Forelimb muscle (tissue), 1 donor: ENCODE measurements at places on chromosomes 13 and 19.
A peak's percentile ranks its signal among the peaks of the same experiment; 100 is the strongest.

- DNase-seq: no peak
These were observed 29.2 kb downstream of the XPO4 start for GRCh38 chr13:20873348-20873747.

- no peak for DNase-seq
These were observed 44.0 kb downstream of the BRD4 start for GRCh38 chr19:15288146-15288963.

- DNase-seq: no peak
These were observed 641 bp upstream of the GDF15 start for GRCh38 chr19:18385359-18385674.

- DNase-seq: no peak
These were observed 214.6 kb upstream of the SERP2 start for GRCh38 chr13:44158881-44159632.

DNA sequence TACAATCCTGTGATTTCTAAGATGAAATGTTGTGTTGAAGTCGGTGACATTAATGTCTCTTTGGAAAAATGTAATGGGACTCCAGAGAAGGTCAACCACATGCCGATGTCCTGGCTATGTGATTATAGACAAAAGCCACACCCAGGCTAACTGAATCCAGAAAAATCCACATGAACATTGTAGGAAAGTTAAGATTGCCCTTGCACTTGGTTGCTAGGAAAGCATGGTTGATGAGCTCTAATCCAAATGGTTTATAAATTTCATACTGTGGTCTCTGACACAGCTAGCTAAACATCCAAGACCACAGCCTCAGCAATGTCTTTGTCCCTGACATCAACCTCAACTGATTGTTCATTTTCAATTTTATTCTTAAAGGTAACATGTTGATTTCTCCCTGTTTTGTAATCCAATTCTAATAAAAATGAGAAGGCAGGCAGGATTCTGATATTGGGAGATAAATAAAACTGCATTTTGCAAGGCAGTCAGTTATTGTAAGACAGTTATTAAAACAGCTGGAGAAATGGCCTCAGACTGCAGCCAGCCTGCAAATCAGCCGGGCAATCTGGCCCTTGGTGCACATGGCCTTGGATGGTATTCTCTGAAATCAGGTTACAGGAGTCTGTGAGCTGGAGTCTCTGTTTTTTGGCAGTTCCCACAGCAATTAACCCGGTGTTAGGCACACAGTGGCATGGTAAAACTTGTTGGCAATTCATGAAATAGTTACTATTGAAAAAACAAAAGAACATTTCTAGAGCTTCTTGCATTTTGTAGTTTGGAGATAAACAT, 93.9 kb downstream of the STARD13 start:
- no peak for DNase-seq

DNA sequence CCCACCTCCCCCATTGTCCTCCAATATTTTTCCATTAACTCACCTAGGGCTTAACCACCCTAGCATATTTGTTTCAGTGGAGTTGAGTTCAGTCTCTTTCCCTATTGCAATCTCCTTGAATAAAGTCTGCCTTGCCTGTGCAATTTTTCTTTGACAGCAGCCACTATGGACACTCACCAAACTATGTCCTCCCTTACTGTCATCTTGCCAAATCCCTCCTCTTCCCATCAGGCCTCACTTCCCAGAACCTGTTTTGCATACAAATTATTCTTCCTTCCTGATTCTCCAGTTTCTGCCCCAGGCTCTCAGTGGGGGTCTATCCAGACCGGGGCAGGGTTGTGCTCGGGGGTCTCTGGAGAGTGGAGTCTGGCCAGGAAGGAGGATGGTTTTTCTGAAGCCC, 2.2 kb upstream of the LYPD5 start:
- no peak for DNase-seq

- DNase-seq: no peak
These were observed 13.5 kb downstream of the SLC15A1 start for GRCh38 chr13:98738993-98739392.

GRCh38 chr13:69545551-69545950, 562.1 kb upstream of the ATXN8OS start:
- no peak for DNase-seq

GRCh38 chr19:55265173-55265572, 6.4 kb upstream of the PPP6R1 start:
- no peak for DNase-seq

DNA sequence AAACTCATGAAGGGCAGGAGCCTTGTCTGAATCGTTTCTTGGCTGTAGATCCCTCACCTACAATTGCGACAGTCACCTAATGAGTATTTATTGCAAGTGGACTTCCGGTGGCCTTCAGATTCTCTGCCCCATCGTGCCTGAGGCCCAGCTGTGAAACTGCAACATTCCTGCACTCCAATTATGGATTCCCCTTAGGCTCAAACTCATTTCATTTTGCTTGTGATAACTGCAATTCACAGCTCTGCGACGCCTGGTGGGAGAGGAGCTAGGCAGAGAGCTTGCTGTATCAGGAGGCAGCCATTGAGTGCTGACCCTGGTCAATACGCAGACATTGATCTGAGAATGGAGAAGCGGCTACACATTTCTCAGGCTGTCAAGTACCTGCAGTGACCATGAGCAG, 59.0 kb downstream of the CCDC70 start:
- DNase-seq: no peak

DNA sequence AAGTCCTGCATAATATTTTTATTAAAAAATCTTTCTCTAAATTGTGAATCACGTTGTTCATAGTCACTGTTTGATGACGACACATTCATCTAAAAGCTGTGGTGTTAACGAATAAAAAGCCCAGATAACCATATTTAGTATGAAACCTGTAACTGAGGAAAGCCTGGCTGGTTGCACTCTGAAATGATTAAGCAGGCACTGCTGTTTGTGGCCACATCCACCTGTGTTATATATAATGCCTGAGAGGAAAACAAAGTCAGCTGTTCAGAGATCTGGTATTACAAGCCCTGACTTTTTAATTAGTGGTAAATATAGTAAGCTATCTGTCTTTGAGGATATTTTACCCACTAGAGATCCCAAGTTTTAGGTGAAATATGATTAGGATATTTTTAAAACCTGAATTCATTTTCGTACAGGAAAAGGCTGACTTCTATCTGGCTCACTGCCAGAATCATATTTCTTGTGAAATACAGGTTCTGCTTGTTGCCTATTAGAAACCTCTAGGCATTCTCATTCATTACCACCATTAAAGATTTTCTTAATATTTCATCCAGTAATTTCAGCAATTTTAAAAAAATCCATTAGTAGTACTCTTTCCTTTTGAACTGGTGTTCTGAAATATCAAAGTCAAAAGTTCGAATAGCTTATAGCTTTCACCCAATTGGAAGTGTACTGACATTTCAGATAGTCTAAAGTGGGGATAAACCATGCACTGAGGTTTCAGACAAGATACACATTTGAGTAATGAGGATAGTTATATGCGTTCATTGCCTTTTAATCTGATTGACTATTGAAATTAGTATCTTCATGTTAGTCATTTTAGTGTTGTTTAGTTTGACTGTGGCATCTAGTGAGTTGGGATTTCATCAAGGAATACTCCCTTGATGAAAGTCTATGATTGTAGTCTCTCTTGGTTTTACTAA, 79.7 kb downstream of the LMO7 start:
- DNase-seq: no peak

GRCh38 chr19:14694641-14695266, 4.9 kb downstream of the ZNF333 start:
- DNase-seq: no peak

- no peak for DNase-seq
These were observed 14.1 kb upstream of the FRY start for GRCh38 chr13:32017474-32017873.

- no peak for DNase-seq
These were observed 657 bp downstream of the PLIN3 start for GRCh38 chr19:4866595-4867424.

- DNase-seq: no peak
These were observed 382.2 kb upstream of the KLHL1 start for GRCh38 chr13:70490320-70490935.

DNA sequence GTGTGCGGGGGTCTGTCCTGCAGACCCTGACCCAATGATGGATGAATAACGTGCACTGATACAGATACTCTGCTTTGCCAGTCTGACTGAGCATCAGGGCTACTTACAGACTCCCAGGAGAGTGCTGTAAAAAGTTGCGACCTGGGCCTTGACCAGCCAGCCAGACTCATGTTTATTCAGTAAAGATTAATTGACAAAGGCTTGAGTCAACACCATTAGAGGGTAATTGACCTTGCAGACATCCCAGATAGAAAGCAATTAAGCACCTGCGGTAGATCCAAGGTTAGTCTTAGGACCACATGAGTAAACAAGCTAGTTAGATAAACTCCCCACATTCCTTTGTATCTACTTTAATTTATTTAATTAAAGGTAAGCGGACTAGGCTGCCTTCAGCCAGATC, 10.4 kb downstream of the NUDT19 start:
- no peak for DNase-seq

- no peak for DNase-seq
These were observed 971.6 kb upstream of the MIR17HG start for GRCh38 chr13:90375851-90376250.

GRCh38 chr13:37109051-37109678, 3.7 kb upstream of the CSNK1A1L start:
- DNase-seq: peak; percentile 90

DNA sequence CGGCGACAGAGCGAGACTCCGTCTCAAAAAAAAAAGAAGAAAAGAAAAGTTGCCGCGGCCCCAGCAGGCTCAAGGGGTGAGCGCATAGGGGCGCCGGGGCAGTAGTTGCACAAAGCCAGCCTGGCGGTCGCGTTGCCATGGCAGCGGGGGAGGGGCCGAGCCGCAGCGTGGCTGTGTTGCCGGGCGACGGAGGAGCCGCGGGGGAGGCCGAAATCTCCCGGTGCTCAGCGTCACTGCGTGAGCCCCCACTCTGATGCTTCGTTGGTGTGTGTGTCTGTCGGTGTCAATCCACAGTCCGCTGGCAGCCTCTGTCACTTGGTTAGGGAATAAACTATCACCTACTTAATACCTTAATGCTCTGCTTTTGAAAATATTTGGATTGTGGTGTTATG, 82.9 kb upstream of the C1QTNF9B start:
- no peak for DNase-seq

GRCh38 chr13:22549126-22549525, 631.7 kb upstream of the SGCG start:
- no peak for DNase-seq

DNA sequence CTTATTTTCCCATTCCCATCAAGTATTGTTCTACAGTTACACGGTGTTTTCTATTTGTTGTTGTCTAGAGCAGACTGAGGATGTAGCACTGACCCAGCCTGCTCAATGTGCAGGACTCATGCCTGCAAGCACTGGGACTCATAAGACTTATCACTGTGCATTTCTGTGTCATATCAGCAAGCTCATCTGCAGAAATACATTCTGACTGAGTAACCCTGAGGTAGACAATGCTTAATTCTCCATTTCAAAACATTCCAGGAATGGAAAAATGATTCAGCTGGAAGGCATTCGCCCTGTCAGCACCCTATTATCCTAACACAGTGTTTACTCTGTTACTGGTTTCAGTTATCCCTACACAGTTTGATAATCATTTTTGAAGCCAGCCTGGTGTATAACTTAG, 2506.4 kb downstream of the PCDH9 start:
- peak; percentile 11 for DNase-seq

DNA sequence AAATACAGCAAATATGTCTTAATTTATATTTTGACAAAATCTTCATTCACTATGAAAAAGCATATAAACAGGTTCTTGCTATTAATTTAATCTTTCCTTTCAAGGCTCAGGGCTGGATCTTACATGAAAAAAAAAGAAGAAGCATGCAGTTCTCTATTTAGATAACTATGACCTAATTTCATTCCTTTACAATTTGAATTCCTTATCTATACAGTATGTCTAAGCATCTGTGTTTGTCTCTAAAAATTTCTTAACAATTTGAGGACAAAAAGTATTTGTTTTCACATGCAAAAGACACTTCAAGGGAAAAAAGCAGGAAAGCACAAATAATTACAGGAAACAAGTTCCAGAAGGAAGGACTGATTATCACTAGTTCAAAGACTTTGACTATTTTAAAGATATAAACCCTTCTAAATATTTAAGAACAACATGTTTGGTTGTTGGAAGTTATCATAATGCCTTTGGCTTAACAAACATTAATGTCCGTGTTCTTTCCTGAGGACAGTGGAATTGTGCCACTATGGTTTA, 157.5 kb downstream of the TBC1D4 start:
- DNase-seq: no peak

- no peak for DNase-seq
These were observed 72.1 kb downstream of the SLC7A1 start for GRCh38 chr13:29523199-29523961.

DNA sequence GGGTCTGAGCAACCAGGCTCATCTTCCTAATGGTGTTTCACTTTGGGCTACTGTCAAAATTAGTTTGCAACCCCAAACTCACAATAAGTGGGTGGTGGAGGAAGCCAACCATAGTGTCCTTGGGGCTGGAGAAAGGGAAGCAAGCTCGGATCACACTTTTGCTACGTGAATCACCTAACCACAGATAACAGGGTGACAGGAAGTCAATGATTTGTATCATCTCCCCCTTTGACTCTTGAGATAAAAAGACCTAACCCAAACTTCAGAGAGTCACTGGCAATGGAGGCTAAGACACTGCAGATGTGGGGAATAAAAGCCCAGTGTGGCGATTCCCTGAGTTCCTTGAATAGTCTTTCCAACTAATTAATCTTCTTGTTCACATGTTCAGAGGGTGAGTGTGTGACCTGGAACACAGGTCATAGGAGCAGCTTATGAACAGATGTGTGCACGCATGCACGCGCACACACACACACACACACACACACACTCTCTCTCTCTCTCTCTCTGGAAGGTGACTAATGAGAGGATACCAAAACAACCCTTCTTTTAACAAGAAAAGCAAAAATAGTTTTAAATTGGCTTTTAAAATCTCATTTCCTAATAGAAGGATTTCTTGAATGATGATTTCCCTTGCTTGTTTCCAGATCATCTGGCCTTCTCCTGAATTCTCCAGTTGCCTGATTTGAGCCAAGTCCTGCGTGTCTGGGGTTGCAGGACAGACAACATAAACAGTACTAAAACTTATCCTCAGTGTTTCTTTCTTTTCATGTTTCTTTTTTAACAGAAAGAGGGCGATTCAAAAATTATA, 21.2 kb upstream of the DOCK9 start:
- DNase-seq: no peak

GRCh38 chr13:74068471-74068870, 65.7 kb downstream of the KLF12 start:
- no peak for DNase-seq

DNA sequence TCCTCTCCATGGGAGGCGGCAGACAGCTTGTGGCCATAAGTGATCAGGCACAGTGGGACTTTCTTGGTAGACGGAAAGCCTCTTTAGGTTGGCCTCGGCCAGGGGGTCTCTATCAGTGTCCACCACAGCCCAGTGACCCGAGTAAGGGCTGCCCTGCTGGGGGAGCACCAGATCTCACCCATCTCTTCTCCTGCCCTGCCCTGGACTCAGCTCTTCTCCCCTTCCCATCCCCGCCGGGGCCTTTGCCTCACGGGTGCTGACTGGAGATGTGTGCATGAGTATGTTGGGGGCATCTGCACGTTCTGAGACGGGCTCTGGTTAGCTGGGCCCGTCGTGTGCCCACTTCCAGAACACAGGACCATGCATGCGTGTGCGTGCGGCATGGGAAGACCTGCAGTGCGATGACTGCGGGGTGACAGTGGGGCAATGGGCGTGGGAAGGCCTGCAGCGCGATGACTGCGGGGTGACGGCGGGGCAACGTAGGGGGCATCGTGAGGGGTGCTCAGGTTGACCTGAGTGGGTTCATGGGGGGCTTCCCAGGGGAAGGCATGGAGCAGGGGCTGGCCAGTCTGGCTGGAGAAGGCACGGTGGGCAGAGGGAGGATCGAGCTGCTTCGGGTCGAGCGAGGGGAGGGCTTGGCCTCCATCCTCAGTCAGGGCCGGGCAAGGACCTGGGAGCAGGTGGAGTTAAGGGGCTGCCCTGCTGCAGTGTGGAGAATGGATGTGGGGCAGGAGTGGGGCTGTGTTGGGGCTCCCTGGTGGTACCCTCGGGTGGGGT, 15.9 kb downstream of the EPN1 start:
- no peak for DNase-seq
